ENCODE measurements at places on chromosomes 6 and 20.

DNA sequence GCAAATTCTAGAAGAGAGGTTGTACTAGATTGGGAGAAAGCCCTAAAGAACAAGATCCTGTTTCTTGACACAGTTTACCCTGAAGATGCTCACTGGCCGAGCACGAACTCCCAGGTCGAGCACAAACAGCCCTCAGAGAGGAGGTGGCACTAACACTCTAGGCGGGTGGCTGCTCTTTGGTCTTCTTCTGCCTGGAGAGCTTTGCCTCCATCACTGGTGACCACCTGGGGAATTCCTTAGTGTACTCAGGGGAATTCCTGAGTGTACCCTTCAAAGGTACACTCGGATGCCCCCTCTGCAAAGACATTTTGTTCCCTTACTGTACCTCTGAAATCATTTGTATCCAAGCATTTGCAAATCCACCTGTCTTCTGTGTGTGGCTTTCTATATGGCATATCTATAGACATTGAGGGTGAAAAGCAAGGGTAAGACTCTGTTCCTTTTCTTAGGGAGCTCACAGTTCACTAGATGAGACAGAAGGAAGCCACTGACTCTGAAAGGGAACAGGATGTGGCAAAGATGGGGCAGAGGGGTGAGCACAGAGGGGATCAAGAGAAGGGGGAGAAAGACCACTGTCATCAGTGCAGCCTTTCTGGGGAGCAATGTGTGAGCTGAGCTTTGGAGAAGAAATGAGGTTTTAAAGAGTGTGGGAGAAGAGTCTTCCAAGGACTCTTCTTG is 169.8 kb upstream of the PROKR2 start:
- H3K27ac ChIP-seq, result no peak overlapping the region
- no peak for ATAC-seq
- H3K36me3 ChIP-seq, result no peaks in the 10 kb centered on the region

GRCh38 chr20:63370618-63371187 is 9.6 kb upstream of the CHRNA4 start:
- H3K27me3 ChIP-seq, result peaks cover 89% of the 10 kb centered on the region
- H3K27ac ChIP-seq, result no peak overlapping the region
- no peak for ATAC-seq
- H3K4me3 ChIP-seq, result no peak overlapping the region
- no peaks in the 10 kb centered on the region for H3K4me1 ChIP-seq

GRCh38 chr6:53862662-53863462 is 68.1 kb downstream of the LRRC1 start:
- H3K4me1 ChIP-seq, result no peaks in the 10 kb centered on the region
- peak overlapping the region; percentile 49 for H3K27ac ChIP-seq
- no peaks in the 10 kb centered on the region for H3K27me3 ChIP-seq

- no peaks in the 10 kb centered on the region for H3K36me3 ChIP-seq
- no peaks in the 10 kb centered on the region for H3K27me3 ChIP-seq
- H3K4me3 ChIP-seq, result no peak overlapping the region
- peaks cover 6% of the 10 kb centered on the region for H3K4me1 ChIP-seq
- ATAC-seq, result no peak
These were observed 100.1 kb upstream of the BHLHE23 start for GRCh38 chr20:63106765-63107448.

GRCh38 chr6:72850469-72850868 is 228.6 kb downstream of the KCNQ5 start:
- no peaks in the 10 kb centered on the region for H3K27me3 ChIP-seq
- no peak for ATAC-seq
- H3K4me3 ChIP-seq, result no peak overlapping the region
- no peaks in the 10 kb centered on the region for H3K4me1 ChIP-seq

GRCh38 chr6:106519460-106520394 is 109.6 kb downstream of the RTN4IP1 start:
- no peak overlapping the region for H3K4me3 ChIP-seq
- no peaks in the 10 kb centered on the region for H3K4me1 ChIP-seq
- peak; percentile 32 for ATAC-seq

- H3K4me3 ChIP-seq, result no peak overlapping the region
- no peak for ATAC-seq
- no peaks in the 10 kb centered on the region for H3K36me3 ChIP-seq
These were observed 20.2 kb downstream of the MRPL14 start for GRCh38 chr6:44107017-44107416.

GRCh38 chr6:126723541-126724170 is 383.7 kb downstream of the CENPW start:
- ATAC-seq, result no peak
- H3K36me3 ChIP-seq, result no peaks in the 10 kb centered on the region
- no peak overlapping the region for H3K27ac ChIP-seq
- H3K27me3 ChIP-seq, result no peaks in the 10 kb centered on the region

GRCh38 chr6:76593668-76594067 is 521.2 kb upstream of the IMPG1 start:
- no peaks in the 10 kb centered on the region for H3K27me3 ChIP-seq
- no peaks in the 10 kb centered on the region for H3K4me1 ChIP-seq

DNA sequence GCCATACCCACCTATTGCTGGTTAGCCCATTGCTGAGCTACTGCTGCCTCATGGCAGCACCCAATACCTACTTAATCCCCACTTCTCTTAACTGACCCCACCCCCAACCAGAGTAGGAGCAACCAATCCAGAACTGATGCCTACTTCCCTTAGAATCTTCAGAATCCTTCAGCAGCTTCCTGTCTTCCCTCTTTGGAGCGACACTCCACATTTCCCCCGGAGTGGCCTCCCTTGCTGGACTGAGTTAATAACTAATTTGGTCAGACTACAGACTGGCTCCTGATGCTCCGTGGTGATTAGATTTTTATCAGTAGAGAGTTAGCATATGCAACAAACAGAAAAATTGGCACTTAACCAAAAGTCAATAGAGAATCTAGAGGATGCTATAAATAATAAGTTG is 51.2 kb upstream of the UBR2 start:
- H3K27me3 ChIP-seq, result no peaks in the 10 kb centered on the region
- H3K36me3 ChIP-seq, result no peaks in the 10 kb centered on the region
- no peaks in the 10 kb centered on the region for H3K4me1 ChIP-seq

DNA sequence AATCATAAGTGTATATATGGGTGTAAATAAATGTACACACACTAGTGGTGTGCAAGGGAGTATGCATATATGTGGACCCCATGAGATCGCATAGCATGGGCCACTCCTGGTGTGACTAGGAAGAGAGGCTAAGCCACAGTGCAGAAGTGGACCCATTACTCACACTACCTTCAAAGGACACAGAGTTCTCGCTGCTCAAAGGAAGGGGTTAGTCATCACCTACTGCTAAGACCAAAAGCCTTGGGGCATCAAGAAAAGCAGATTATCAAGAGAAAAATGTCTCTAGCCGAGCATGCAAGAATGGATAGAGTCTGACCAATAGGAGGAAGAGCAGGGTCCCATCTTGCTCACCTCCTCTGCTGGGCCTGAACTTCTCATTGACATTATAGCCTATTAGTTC is 195.5 kb downstream of the MAFB start:
- no peak overlapping the region for H3K4me3 ChIP-seq
- no peaks in the 10 kb centered on the region for H3K4me1 ChIP-seq
- no peak for ATAC-seq
- peaks cover 8% of the 10 kb centered on the region for H3K27me3 ChIP-seq

DNA sequence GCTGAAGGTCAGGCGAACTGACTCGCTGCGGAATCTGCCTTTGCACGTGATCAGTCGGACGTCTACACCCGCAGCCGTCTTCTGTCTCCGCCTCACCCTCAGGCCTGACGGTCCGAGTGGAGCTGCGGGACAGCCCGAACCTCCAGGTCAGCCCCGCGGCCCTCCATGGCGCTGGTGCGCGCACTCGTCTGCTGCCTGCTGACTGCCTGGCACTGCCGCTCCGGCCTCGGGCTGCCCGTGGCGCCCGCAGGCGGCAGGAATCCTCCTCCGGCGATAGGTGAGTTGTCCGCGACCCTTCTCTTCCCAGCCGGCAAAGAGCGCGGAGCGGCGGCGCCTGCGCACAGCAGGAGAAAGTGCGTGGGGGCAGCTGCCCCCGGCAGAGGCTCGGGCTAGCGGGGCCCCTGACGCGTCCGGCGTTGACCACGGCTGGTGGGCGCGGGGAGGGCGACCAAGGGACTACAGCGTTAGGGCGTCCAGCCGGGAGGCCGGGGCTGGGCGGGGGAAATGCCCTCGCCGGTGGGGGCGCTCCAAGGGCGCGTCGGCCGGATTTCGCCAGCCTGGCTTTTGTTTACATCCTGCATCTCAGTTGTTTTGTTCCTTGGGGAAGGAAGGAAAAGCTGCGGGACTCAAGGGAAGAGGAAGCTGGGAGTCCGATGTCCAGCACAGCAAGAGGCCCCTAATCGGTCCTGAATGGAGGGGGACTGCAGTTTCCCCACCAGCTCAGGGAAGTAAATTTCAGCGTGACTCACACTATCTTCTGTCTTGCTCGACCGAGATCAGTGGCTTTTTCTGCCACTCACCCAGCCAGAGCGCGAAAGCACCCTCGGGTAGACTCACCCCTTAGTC is at the start of gene SMPDL3A:
TSS of gene SMPDL3A (plus strand) at position 77 of the 846 bp plus-strand sequence. CDS start at position 166, 89 bp downstream.
- ATAC-seq, result peak; percentile 81
- no peaks in the 10 kb centered on the region for H3K27me3 ChIP-seq
- H3K4me1 ChIP-seq, result no peaks in the 10 kb centered on the region
- H3K36me3 ChIP-seq, result no peaks in the 10 kb centered on the region
- H3K4me3 ChIP-seq, result peak within 1 kb of the TSS; percentile 44
- H3K27ac ChIP-seq, result peak within 1 kb of the TSS; percentile 95

- no peak for ATAC-seq
- no peaks in the 10 kb centered on the region for H3K4me1 ChIP-seq
These were observed 969.6 kb downstream of the EYS start for GRCh38 chr6:64737418-64737817.

DNA sequence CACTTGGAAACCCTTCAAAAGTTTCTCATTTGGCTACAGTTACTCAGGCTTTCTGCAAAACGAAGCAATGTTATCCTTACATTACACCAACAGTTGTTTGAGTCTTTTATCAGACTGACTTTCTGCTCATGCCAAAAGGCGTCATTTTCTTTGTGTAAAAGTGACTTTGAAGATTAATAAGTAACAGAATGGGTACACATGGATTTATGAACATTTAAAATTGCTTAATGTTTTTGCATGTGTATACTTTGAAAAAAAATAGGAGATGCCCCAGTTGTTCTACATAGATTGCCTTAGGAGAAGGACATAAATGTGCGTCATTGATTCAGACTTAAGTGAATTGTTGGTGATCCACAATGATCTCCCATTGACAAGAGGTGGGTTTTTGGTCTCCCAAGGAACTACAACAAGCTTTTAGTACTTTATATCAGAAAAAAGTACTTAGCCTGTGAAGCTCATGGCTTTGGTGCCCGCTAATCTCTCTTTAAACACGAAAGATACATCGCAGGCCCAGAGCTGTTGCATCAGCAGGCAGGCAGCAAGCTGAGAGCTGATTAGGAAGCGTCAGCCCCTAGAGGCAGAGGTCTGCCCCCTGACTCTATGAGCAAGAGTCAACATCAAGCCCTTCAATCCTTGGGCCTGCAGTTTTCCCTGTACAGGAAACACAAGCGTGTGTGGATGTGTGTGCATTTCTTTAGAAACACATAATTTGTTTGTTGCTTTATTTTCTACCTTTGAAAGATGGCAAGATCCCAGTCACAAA is 45.9 kb downstream of the SLC22A3 start:
- no peak overlapping the region for H3K4me3 ChIP-seq
- H3K36me3 ChIP-seq, result no peaks in the 10 kb centered on the region
- H3K4me1 ChIP-seq, result no peaks in the 10 kb centered on the region
- ATAC-seq, result no peak
- peak overlapping the region; percentile 38 for H3K27ac ChIP-seq

GRCh38 chr6:128395188-128395587 is 125.2 kb downstream of the PTPRK start:
- H3K27ac ChIP-seq, result no peak overlapping the region
- no peak for ATAC-seq
- no peaks in the 10 kb centered on the region for H3K27me3 ChIP-seq
- H3K36me3 ChIP-seq, result peaks cover 6% of the 10 kb centered on the region
- peaks cover 9% of the 10 kb centered on the region for H3K4me1 ChIP-seq

DNA sequence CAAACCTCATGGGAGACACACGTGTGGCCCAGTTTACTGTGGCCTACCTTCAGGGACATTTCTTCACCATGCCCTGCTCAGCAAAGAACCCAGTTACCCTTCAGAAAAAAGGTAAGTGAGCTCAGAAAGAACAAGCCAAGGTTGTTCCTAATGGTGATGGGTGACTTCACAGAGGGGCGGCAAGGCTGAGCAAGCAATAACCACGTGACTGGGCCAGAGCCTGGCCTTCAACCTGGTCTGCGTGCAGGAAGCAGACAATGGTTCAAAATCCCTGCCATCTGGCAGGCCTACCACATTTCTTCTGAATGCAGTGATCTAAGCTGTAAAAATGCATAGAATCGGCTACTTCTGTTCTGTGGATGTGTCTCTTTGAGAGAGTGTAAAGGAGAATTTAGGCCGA is 115.5 kb upstream of the CST7 start:
- H3K4me1 ChIP-seq, result no peaks in the 10 kb centered on the region
- no peaks in the 10 kb centered on the region for H3K36me3 ChIP-seq
- no peak overlapping the region for H3K27ac ChIP-seq
- no peak overlapping the region for H3K4me3 ChIP-seq

DNA sequence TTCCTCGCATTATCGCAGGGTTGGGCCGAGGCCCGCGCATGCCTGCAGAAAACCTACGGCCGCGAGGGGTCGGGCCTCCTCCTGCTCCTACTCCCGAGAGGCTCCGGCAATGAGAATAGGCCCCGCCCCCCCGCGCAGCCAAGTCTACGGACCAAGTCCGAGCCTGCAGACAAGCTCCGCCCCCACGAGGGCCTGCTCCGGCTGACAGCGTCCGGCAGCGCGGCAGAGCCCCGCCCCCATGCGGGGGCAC is 3.1 kb upstream of the GPSM3 start:
- no peaks in the 10 kb centered on the region for H3K36me3 ChIP-seq
- peak overlapping the region; percentile 99 for H3K27ac ChIP-seq
- H3K27me3 ChIP-seq, result no peaks in the 10 kb centered on the region
- H3K4me3 ChIP-seq, result peak overlapping the region; percentile 67

DNA sequence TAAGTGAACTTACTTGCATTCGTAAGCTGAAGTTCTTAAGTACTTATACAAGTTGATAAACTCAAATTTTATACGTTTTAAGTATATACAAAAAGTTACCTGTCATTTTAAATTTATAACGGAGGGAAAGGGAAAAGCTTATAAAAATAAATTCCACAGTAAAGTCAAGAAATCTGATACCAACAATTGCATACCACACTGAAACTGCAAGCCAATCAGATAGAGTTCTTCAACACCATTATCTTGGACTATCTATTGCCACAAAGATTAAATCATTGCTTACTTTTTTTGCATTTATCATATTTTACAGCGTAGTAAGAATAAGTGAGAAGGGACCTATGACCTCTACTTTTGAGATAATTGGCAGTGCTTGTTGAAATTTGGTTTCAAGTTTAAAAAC is 386.7 kb downstream of the TFAP2A start:
- H3K4me1 ChIP-seq, result no peaks in the 10 kb centered on the region
- H3K27ac ChIP-seq, result no peak overlapping the region
- no peaks in the 10 kb centered on the region for H3K36me3 ChIP-seq
- H3K4me3 ChIP-seq, result no peak overlapping the region
- peaks cover 11% of the 10 kb centered on the region for H3K27me3 ChIP-seq

GRCh38 chr6:6730831-6731230 is 142.3 kb downstream of the LY86 start:
- no peak for ATAC-seq
- H3K36me3 ChIP-seq, result no peaks in the 10 kb centered on the region
- peaks cover 21% of the 10 kb centered on the region for H3K27me3 ChIP-seq
- no peak overlapping the region for H3K27ac ChIP-seq

- H3K36me3 ChIP-seq, result no peaks in the 10 kb centered on the region
- peak; percentile 54 for ATAC-seq
- H3K27ac ChIP-seq, result no peak overlapping the region
- H3K4me1 ChIP-seq, result peaks cover 2% of the 10 kb centered on the region
These were observed 29.9 kb upstream of the ZNF184 start for GRCh38 chr6:27502508-27503435.

Data from gastroesophageal sphincter (tissue), 4 donors.